CD4-positive, alpha-beta memory T cell (primary cell): ENCODE measurements at places on chromosomes 4 and X. TPM values are rescaled to one million over a fixed set of nuclear protein-coding genes. Genes with fewer than 3 reads are reported as not detected.

- no peak for DNase-seq
Measured at GRCh38 chr4:10204401-10205058, 87.9 kb upstream of the WDR1 start.

- peak; percentile 61 for DNase-seq
Measured at GRCh38 chrX:49186125-49187027, at the start of gene PRICKLE3. Gene PRICKLE3 (minus strand): TSS chrX:49186373. CDS start chrX:49186297, 76 bp downstream.

GRCh38 chr4:186767794-186768193 is 44.1 kb upstream of the FAT1 start:
- DNase-seq = no peak

- no peak for DNase-seq
Measured at GRCh38 chr4:105236202-105236915, 89.7 kb downstream of the TET2 start.

DNA sequence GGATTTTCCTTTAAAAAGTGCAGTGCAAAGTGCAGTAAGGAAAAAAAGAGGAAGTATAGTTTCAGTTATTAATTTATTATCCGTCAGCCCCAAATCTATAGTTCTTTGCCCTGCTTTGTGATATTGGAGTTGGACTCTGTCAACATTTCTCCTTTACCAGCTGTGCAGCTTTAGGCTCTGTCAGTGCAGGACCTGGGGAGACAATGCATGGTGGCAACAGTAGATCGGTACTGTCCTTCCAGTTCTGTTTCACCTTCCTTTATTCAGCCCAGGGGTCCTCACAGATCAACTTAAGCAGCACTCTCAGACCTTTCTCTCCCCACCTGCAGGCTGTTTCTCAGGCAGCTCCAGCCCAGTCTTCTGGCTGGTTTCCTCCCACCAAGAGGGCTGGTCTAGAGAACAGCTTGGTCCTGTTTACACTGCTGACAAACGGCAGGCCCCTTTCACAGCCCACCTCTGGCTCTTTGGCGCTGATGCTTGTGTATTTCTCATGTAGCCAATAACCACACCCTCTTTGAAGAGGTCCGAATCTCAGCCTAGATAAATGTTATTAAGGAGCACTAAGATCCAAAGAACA is 71.6 kb downstream of the MCUB start:
- DNase-seq = no peak

- DNase-seq = no peak
Measured at GRCh38 chrX:104935581-104935980, 284.9 kb downstream of the TEX13A start.

DNA sequence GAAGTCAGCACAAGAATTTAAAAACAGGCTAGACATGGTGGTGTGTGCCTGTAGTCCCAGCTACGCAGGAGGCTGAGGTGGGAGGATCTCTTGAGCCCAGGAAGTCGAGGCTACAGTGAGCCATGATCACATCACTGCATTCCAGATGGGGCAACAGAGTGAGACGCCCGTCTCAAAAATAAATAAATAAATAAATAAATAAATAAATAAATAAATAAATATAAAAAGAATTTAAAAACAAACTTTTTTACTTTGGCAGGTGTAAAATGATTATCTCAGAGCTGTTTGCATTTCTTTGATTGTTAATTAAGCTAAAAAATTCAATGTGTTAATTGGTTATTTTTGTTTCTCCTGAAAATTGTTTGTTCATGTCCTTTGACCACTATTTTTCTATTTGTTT is 97.5 kb upstream of the RPS6KA3 start:
- no peak for DNase-seq

GRCh38 chr4:100728861-100729260 is 211.0 kb upstream of the EMCN start:
- DNase-seq = no peak

- no peak for DNase-seq
Measured at GRCh38 chr4:37951461-37952352, 8.5 kb upstream of the PTTG2 start.

GRCh38 chr4:8312069-8312445 is 42.5 kb downstream of the HTRA3 start:
- DNase-seq = no peak

DNA sequence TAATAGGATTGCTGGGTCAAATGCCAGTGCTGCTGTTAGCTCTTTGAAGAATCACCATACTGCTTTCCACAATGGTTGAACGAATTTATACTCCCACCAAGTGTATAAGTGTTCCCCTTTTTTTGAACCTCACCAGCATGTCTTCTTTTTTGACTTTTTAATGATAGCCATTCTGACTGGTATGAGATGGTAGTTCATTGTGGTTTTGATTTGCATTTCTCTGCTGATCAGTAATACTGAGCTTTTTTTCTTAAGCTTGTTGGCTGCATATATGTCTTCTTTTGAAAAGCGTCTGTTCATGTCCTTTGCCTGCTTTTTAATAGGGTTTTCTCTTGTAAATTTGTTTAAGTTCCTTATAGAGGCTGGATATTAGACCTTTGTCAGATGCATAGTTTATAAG is 14.8 kb downstream of the USP38 start:
- DNase-seq = no peak

GRCh38 chrX:112816908-112817307 is 23.7 kb downstream of the AMOT start:
- DNase-seq = no peak

DNA sequence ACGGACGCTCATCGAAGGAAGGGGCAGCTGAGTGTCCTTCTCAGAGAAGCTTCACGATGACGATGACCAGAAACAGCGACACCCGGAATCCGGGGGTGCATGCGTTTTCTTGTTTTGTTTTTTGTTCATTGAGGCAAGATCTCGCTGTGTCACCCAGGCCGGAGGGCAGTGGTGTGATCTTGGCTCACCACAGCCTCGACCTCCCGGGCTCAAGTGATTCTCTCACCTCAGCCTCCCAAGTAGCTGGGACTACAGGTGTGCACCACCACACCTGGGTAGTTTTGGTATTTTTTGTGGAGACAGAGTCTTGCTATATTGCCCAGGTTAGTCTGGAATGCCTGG is 19.8 kb downstream of the DGKQ start:
- no peak for DNase-seq

DNA sequence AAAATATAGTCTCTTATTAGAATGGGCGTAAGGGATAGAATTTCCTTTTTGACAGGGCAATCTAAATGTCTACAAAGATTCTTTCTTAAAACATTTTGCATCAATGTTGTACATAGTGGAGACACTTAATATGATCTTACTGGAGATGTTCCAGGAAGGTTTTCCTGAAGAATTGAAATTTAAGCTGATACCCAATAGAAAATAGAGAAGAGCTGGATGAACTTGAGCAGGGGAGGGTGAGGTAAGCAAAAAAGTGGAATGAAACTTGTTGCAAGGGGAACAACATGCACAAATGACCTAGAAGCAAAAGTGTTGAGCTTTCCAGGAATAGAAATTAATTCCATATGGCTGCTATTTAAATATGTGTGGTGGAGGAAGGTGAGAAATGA is 19.7 kb downstream of the SLAIN2 start:
- DNase-seq = no peak

DNA sequence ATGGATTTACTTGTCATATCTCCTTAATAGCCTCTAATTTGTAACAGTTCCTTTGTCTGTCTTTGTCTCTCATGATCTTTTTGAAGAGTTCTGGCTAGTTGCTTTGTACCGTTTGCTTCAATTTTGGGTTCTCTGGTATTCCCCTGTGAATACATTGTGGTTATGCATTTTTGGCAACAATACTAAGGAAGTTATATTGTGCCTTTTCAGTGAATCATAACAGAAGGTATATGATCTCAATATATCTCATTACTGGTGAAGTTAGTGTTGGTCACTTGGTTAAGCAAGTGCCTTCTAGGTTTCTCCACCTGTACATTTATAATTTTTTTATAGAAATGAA is 48.6 kb downstream of the DCLK2 start:
- DNase-seq = no peak

DNA sequence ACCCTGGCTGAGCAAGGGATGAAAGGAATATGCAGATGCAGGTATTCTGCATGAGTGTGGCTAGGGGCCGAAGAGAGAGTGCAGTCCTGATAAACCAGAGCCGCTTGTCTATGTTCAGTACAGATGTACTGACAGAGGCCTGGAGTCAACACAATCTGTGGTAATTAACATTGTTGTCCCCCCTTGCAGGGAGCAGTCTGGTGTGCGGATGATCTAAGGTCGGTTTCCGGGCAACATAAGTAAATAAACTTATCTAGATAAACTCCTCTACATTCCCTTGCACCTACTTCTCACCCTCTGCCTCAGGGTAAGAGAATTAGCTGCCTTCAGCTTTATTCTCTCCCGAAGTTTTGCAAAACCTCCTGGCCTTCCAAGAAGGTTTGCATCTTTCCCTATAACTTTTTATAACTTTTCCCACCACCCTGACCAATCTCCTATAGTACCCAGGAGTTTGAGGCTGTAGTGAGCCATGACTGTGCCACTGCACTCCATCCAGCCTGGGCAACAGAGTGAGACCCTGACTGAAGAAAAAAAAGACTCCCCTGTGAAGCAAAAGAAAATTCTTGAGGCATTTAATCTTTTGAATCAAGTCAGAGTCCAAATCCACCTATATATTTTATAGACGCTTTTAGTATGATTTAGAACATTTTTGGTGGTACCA is 26.6 kb downstream of the SNX25 start:
- peak; percentile 11 for DNase-seq

GRCh38 chr4:76748649-76749048 is 149.3 kb downstream of the SOWAHB start:
- peak; percentile 3 for DNase-seq

Gene GPAT3
- total RNA-seq = 7.8 TPM

Gene IL1RAPL1
- not detected for total RNA-seq

Gene SORCS2
- not detected for total RNA-seq

Gene VSIG1
- 41.9 TPM for total RNA-seq

Gene TCEANC
- 14.6 TPM for total RNA-seq

Gene NAT8L
- total RNA-seq = not detected

Gene SLC10A4
- total RNA-seq = not detected
